ENCODE measurements at places on chromosomes 13 and 19.

GRCh38 chr13:79995334-79995733 lies 345.6 kb downstream of the SPRY2 start:
- no peak for DNase-seq

GRCh38 chr19:41936416-41936850 lies 8.2 kb upstream of the ERFL start:
- DNase-seq = peak; percentile 58

GRCh38 chr13:100184095-100184494 lies 95.2 kb downstream of the PCCA start:
- DNase-seq = no peak

- DNase-seq = no peak
Observed at GRCh38 chr13:73230716-73231115, 171.9 kb downstream of the KLF5 start.

All from activated T-cell treated with anti-CD3 and anti-CD28 coated beads, Interleukin-2, amount 50 U/mL, for 1 hour (primary cell).